ENCODE measurements at places on chromosomes 16 and 17. TPM values are rescaled to one million over a fixed set of nuclear protein-coding genes. Genes with fewer than 3 reads are reported as not detected.
A peak's percentile ranks its signal among the peaks of the same experiment; 100 is the strongest.

- DNase-seq = peak; percentile 51
- H3K4me1 ChIP-seq = peaks cover 11% of the 10 kb centered on the region
- H3K27ac ChIP-seq = no peak overlapping the region
- H3K27me3 ChIP-seq = no peaks in the 10 kb centered on the region
- no peak overlapping the region for H3K4me3 ChIP-seq
Measured at GRCh38 chr17:1147664-1148063, 32.1 kb downstream of the ABR start.

SALL1 gene
- polyA plus RNA-seq = not detected

- H3K4me3 ChIP-seq = no peak overlapping the region
- H3K36me3 ChIP-seq = no peaks in the 10 kb centered on the region
- no peak overlapping the region for H3K27ac ChIP-seq
- no peak for DNase-seq
Measured at GRCh38 chr16:8716592-8716991, 42.2 kb downstream of the ABAT start.

DNA sequence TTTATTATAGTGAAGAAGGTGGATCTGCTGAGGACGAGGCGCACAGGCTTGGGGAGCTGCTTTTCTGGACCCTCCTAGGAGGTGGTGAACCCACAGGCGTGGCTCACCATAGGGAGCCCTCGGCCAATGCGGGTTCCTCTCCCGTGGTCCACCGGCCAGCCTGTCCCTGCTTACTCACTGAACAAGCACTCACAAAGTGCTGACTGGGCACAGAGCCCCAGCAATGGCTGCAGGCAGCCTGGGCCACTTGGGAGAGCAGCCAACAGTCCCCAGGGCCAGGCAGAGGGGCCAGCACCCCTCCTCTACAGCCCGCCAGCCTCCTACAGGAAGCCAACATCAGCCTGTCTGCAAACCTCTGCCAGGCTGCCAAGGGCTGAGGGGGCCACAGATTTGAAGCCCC, 19.1 kb upstream of the NCBP3 start:
- peak overlapping the region; percentile 78 for H3K27ac ChIP-seq
- no peaks in the 10 kb centered on the region for H3K27me3 ChIP-seq
- H3K36me3 ChIP-seq = no peaks in the 10 kb centered on the region
- peak; percentile 81 for DNase-seq
- peaks cover 13% of the 10 kb centered on the region for H3K4me1 ChIP-seq

DNA sequence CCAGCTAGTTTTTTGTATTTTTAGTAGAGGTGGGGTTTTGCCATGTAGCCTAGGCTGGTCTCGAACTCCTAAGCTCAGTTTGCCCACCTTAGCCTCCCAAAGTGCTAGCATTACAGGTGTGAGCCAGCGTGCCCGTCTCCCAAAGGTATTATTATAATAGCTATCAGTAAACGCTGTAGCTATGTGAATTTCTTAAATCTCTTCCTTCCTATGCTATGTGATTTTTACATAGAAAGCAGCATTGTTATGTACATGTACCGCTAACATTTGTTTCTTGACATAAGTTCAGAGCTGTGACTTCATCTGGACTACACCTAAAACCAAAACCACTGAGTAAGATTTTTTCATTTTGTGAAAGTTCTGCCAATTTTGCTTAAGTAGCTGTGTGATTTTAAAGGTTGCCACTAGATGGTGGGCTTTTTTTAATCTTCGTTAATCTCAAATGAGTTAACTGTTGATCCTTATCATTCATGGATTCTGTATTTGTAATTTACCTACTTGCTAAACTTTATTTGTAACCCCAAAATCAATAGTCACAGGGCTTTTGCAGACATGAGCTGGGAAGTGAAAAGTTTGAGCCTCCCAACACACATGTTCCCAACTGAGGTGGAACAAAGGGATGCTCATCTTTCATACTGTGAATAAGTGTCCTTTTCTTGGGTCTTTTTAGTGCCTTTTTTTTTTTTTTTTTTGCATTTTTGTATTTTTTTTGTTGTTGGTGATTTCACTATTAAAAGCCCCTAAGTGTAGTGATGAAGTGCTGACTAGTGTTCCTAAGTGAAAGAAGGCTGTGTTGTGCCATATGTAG, 21.9 kb downstream of the PRKAR1A start:
- H3K27me3 ChIP-seq = no peaks in the 10 kb centered on the region
- H3K4me1 ChIP-seq = no peaks in the 10 kb centered on the region
- DNase-seq = no peak
- no peak overlapping the region for H3K27ac ChIP-seq

DNA sequence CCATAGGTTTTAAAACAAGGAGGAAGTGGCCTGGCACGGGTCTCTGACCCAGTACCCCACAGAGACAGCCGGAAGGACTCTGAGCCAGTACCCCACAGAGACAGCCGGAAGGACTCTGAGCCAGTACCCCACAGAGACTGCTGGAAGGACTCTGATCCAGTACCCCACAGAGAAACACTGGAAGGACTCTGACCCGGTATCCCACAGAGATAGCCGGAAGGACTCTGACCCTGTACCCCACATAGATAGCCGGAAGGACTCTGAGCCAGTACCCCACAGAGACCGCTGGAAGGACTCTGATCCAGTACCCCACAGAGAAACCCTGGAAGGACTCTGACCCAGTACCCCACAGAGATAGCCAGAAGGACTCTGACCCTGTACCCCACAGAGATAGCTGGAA, 49.0 kb downstream of the TRARG1 start:
- no peak overlapping the region for H3K4me3 ChIP-seq
- DNase-seq = no peak
- H3K27ac ChIP-seq = no peak overlapping the region

DNA sequence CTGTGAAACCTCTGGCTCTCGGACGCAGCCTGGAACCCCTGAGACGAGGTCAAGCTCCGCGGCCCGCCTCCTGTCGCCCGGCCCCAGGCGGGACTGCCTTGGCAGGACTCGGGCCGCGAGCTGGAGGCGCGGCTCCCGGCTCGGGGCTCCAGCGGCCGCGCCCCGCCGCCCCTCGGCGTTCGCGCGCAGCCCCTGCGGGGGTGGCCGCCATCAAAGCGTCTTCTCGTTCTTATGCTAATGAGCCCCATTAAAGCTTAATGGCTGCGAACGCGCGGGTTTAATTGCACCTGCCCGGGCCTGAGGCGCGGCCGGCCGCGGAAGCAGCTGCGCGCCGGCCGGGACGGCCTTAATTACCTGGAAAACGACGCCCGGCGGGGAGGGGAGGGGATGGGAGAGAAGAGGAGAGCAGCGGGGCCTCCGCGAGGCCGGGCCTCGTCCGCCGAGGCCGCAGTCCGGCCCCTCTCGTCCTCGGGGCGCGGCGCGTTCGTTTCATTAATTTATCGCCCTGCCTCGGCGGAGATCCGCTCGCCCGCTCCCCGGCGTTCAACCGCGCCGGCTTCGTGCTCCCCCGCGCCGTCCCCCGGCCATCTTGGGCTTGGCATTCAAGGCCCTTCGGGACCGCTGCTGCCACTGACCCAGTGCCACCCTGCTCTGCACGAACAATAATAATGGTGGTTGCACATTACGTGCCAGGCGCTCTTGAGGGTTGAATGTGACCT, 19.2 kb downstream of the RAI1 start:
- H3K36me3 ChIP-seq = no peaks in the 10 kb centered on the region
- H3K27me3 ChIP-seq = no peaks in the 10 kb centered on the region
- H3K4me3 ChIP-seq = peak overlapping the region; percentile 38
- H3K27ac ChIP-seq = peak overlapping the region; percentile 49
- H3K4me1 ChIP-seq = peaks cover 83% of the 10 kb centered on the region

HSPB9 gene
- polyA plus RNA-seq = not detected

GRCh38 chr16:85789773-85790172, 9.6 kb downstream of the EMC8 start:
- no peak overlapping the region for H3K27ac ChIP-seq
- no peak for DNase-seq
- H3K4me3 ChIP-seq = no peak overlapping the region

DNA sequence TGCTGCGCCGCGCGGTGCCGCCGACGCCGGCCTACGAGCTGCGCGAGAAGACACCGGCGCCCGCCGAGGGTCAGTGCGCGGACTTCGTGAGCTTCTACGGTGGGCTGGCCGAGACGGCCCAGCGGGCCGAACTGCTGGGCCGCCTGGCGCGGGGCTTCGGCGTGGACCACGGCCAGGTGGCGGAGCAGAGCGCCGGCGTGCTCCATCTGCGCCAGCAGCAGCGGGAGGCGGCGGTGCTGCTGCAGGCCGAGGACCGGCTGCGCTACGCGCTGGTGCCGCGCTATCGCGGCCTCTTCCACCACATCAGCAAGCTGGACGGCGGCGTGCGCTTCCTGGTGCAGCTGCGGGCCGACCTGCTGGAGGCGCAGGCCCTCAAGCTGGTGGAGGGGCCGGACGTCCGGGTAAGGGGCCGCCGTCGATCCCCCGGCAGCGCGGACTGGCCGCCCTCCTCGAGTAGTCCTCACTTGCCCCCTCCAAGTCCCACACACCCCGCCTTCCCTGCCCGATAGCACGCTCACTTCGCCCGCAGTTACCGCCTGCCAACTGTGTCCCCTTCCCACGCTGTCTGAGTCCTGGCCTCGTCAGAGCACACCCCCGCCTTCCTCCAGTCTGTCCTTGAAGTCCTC, 470 bp downstream of the MLYCD start:
- H3K4me1 ChIP-seq = peaks cover 45% of the 10 kb centered on the region
- peak overlapping the region; percentile 85 for H3K27ac ChIP-seq
- DNase-seq = peak; percentile 36
- H3K27me3 ChIP-seq = no peaks in the 10 kb centered on the region
- peak overlapping the region; percentile 73 for H3K4me3 ChIP-seq
- no peaks in the 10 kb centered on the region for H3K36me3 ChIP-seq

GRCh38 chr17:50047488-50048126, 8.3 kb upstream of the ITGA3 start:
- no peak overlapping the region for H3K27ac ChIP-seq
- H3K27me3 ChIP-seq = no peaks in the 10 kb centered on the region
- peaks cover 6% of the 10 kb centered on the region for H3K4me1 ChIP-seq
- DNase-seq = peak; percentile 42
- no peaks in the 10 kb centered on the region for H3K36me3 ChIP-seq
